Naive thymus-derived CD4-positive, alpha-beta T cell (primary cell): ENCODE measurements at places on chromosomes 7 and 10. TPM values are rescaled to one million over a fixed set of nuclear protein-coding genes. Genes with fewer than 3 reads are reported as not detected.

DNA sequence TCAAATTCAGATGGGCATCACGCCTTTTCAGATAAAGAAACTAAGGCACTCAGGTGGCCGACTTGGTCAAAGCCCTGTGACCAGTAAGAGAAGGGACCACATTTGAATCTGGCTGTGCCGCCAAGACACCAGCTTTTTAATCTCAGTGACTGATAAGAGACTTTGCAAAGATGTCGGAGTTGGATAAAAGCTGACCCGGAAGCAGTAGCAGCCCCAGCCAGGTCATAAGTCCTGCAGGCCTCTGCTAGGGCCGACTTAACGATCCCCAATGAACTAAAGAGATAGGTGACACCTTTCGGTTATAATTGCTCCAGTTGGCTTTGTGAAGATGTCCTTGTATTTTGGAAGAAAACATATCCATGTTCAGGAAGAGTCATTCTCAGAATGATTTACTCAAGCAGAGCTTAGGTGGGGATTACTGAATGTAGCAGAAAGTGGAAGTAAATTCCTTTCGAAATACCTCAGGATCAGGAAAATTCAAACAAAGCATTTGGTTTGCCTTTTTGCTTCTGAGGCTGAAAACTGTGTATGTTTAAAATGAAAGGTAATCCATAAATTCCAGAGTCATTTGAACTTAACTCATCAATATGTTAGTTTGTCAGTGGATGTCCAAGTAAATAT lies 164.2 kb upstream of the PITRM1 start:
- DNase-seq, result no peak
- H3K27ac ChIP-seq, result no peak overlapping the region
- no peaks in the 10 kb centered on the region for H3K36me3 ChIP-seq
- no peaks in the 10 kb centered on the region for H3K4me1 ChIP-seq

DNA sequence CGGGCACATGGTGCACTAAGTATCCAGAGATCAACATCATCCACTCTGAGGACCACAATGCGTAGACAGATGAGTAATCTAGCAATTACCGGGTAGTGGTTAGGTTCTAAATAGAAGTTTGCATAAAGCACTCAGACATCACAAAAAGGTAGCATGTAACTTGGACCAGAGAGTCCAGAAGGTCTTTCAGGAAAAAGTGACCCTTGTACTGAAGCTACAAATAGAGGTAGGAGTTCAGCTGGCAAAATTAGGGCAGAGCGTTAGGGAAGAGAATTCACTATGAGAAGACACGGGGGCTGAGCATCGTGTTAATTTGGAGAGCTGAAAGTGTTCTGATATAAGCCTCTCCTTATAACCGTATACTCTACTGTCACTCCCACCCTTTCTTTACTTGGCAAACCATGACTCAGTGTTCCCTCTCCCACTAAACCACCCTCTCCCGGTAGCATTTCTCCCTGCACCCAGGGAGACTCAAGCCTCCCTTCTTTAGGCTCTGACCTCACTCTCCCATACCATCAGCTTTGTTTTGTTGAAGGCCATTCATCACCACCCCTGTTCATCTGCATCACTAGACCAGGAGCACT lies 222.2 kb upstream of the FZD1 start:
- no peaks in the 10 kb centered on the region for H3K4me1 ChIP-seq
- no peaks in the 10 kb centered on the region for H3K36me3 ChIP-seq
- no peaks in the 10 kb centered on the region for H3K27me3 ChIP-seq
- no peak overlapping the region for H3K27ac ChIP-seq

DNA sequence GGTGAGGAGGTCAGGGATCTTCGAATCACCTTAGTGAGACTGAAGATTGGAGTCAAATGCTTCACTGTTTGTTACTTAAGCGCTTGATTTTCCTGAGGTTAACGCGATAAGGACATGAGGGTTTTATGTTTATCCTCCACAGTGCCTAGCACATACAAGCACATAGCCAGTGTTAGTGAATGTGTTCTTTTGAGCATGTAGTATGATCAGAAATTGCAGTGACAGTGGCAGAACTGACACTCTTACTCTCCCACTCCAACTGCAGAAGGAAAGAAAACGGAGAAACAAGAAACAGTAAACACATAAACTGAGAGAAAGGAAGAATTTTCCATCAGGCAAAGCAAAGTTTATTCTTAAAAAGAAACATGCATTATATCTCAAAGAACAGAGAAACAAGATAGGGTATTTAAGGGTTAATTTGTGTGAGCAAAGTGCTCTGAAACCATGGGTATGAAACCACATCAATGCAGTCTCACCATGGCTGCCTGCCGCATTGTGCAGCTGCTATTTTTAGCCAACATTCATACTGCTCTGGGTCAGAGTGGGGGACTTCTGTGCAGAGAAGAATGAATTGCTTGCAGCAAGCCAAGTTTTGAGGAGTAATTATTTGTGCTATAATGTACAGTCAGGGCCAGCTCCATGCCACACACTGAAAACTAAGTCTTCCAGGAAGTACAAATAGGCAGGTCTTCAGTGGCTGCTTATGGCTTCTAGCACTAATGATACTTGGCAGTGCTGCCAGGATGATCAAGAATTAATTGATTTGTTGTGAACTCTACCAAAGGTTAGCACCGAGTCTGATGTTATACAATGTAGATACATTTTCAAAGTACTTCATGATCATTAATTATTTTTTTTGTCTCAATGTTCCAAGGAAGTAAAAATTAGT lies 152.0 kb downstream of the MACC1 start:
- no peak for DNase-seq
- no peaks in the 10 kb centered on the region for H3K27me3 ChIP-seq
- H3K36me3 ChIP-seq, result no peaks in the 10 kb centered on the region
- H3K27ac ChIP-seq, result no peak overlapping the region

DNA sequence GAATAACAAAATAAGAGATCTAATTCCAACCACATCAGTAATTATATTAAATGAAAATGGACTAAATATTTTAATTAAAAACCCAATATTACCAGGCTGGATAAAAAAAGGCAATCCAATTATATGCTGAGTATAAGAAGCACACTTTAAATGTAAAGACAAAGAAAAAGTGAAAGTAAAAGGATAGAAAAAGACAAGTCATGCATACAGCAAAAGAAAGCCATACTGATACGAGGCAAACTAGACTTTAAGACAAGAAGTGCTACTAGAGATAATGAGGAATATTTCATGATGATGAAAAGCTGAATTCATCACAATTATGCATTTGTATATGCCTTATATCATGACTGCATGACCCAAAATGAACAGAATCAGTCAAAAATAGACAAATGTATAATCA lies 628.6 kb downstream of the PHTF2 start:
- H3K4me1 ChIP-seq, result no peaks in the 10 kb centered on the region
- no peak overlapping the region for H3K27ac ChIP-seq

DNA sequence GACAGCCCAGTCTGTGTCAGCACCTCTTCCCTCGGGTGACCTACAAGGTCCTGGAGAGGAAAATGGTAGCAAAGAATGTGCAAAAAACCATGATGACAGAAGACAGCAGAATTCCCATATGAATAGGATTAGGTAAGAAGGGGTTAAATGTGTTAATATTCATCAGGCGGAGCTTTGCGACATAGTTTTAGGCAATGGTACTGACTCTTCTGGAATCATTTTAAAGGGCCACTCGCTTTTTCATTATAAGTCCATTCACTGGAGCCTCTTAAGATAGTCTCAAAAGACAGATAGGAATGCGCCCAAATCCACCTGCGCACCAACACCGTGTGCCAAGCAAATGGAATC lies 38.2 kb downstream of the DLG5 start:
- no peaks in the 10 kb centered on the region for H3K4me1 ChIP-seq
- no peaks in the 10 kb centered on the region for H3K27me3 ChIP-seq
- DNase-seq, result no peak
- no peak overlapping the region for H3K27ac ChIP-seq
- no peaks in the 10 kb centered on the region for H3K36me3 ChIP-seq
- H3K4me3 ChIP-seq, result no peak overlapping the region

- no peak overlapping the region for H3K4me3 ChIP-seq
- no peaks in the 10 kb centered on the region for H3K36me3 ChIP-seq
- no peaks in the 10 kb centered on the region for H3K27me3 ChIP-seq
- no peak overlapping the region for H3K27ac ChIP-seq
- no peaks in the 10 kb centered on the region for H3K4me1 ChIP-seq
- no peak for DNase-seq
These were observed 44.3 kb downstream of the INSYN2A start for GRCh38 chr10:127151981-127152699.

GRCh38 chr10:24804956-24805355 lies 81.3 kb upstream of the ARHGAP21 start:
- H3K36me3 ChIP-seq, result no peaks in the 10 kb centered on the region
- H3K27ac ChIP-seq, result no peak overlapping the region
- H3K4me3 ChIP-seq, result no peak overlapping the region
- H3K4me1 ChIP-seq, result no peaks in the 10 kb centered on the region
- H3K27me3 ChIP-seq, result no peaks in the 10 kb centered on the region

DNA sequence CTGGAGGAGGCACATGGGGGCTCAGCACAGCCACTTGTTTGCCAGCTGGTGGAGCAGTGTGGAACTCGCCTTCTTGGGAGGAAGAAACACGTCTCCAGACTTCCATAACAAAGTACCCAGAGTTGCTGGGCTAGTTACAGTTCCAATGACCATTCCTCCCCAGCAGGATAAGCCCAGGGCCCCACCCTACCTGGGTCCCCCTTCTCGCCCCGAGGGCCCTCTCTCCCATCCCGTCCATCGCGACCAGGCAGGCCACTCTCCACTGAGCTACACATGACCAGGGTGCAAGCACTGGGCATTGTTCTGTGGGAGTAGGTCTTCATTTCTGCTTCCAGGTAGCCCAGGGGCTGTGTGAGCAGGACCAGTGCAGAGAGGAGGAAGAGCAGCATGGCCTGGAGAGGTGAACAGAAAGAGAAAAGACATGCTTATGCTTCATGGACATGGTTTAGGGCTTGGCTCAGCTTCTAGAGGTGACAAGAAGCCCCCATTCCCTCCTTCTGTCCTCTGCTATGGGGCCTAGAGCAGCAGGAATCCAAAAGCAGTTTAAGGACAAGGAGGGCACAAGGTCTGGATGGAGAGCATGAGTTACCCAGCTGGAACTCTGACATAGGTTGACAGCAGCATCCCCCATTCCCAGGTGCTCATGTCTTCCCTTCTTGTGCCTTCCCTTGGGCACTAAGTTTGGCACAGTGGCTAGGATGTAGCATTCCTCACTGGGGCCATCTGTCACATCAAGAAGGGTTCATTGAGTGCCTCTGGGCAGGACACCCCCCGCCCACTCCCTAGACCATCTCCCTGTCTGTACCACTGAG lies 2.4 kb downstream of the SFTPD start:
- H3K27ac ChIP-seq, result no peak overlapping the region
- DNase-seq, result no peak
- no peaks in the 10 kb centered on the region for H3K4me1 ChIP-seq
- no peak overlapping the region for H3K4me3 ChIP-seq
- H3K27me3 ChIP-seq, result no peaks in the 10 kb centered on the region
- no peaks in the 10 kb centered on the region for H3K36me3 ChIP-seq

GRCh38 chr10:131920693-131921092 lies 19.9 kb downstream of the PPP2R2D start:
- H3K4me3 ChIP-seq, result no peak overlapping the region
- no peaks in the 10 kb centered on the region for H3K36me3 ChIP-seq
- no peak for DNase-seq
- H3K27me3 ChIP-seq, result no peaks in the 10 kb centered on the region
- peaks cover 17% of the 10 kb centered on the region for H3K4me1 ChIP-seq
- no peak overlapping the region for H3K27ac ChIP-seq

- no peak overlapping the region for H3K27ac ChIP-seq
- no peak overlapping the region for H3K4me3 ChIP-seq
- H3K4me1 ChIP-seq, result no peaks in the 10 kb centered on the region
- H3K27me3 ChIP-seq, result no peaks in the 10 kb centered on the region
These were observed 587.5 kb upstream of the IGFBP3 start for GRCh38 chr7:46508583-46508982.

DNA sequence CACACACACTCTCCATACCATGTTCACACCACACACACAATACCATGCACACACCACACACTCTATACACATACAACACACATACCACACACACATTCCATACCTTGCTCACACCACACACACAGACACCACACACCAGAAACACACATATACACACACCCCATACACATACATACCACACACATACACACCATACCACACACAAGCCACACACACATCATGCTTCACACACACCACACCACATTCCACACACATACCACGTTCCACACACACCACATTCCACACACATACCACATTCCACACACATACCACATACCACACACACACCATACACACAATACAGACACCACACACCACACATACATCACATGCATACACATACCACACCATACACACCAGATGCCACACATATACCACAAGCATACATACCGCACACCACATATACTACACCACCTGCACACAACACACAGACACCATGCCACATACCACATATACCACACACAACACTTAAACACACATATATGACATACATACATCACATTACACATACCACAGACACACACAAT lies 282.7 kb downstream of the POU6F2 start:
- no peak overlapping the region for H3K27ac ChIP-seq
- DNase-seq, result no peak
- H3K4me1 ChIP-seq, result no peaks in the 10 kb centered on the region
- H3K27me3 ChIP-seq, result peaks cover 3% of the 10 kb centered on the region
- H3K4me3 ChIP-seq, result no peak overlapping the region
- no peaks in the 10 kb centered on the region for H3K36me3 ChIP-seq

GRCh38 chr7:137969828-137970227 lies 32.1 kb downstream of the CREB3L2 start:
- peaks cover 16% of the 10 kb centered on the region for H3K4me1 ChIP-seq
- H3K27ac ChIP-seq, result no peak overlapping the region
- H3K27me3 ChIP-seq, result no peaks in the 10 kb centered on the region
- no peak overlapping the region for H3K4me3 ChIP-seq
- H3K36me3 ChIP-seq, result no peaks in the 10 kb centered on the region

Gene ACBD5
- total RNA-seq, result 22.2 and 22.3 TPM in 2 replicates

Gene AMPH
- total RNA-seq, result not detected

Gene CCDC146
- 11.9 and 14.6 TPM in 2 replicates for total RNA-seq

Gene LIPM
- total RNA-seq, result not detected

Gene ATOH7
- not detected for total RNA-seq
